Activated CD4-positive, alpha-beta memory T cell treated with anti-CD3 and anti-CD28 coated beads for 36 hours (primary cell): ENCODE measurements at places on chromosomes 3 and 15. TPM values are rescaled to one million over a fixed set of nuclear protein-coding genes. Genes with fewer than 3 reads are reported as not detected.

FEZF2 gene
- total RNA-seq, result not detected

DNA sequence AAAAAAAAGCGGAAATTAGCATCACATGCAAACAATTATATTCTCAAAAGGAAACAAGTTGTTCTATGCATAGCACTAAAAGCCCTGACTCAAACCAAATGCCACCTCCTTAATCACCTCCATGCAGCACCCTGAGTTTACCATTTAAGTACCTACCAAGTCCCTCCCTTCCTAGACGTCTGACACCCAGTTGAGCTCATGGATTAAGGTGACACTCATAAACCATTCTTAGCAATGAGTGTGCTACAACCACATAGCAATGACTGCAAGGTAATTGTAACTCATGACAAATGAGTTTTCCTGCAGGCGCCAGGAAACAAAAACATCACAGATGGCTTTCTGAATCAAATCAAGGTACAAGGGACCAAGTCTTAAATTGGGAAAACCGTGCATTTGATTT lies 32.0 kb downstream of the WWTR1 start:
- no peak overlapping the region for H3K27ac ChIP-seq
- peaks cover 8% of the 10 kb centered on the region for H3K4me1 ChIP-seq
- H3K27me3 ChIP-seq, result peaks cover 6% of the 10 kb centered on the region
- no peak for DNase-seq
- no peaks in the 10 kb centered on the region for H3K36me3 ChIP-seq
- H3K4me3 ChIP-seq, result no peak overlapping the region

- H3K27ac ChIP-seq, result no peak overlapping the region
- DNase-seq, result no peak
- H3K4me1 ChIP-seq, result no peaks in the 10 kb centered on the region
- H3K4me3 ChIP-seq, result no peak overlapping the region
- no peaks in the 10 kb centered on the region for H3K36me3 ChIP-seq
- no peaks in the 10 kb centered on the region for H3K27me3 ChIP-seq
Measured at GRCh38 chr15:46946953-46947352, 770.4 kb upstream of the SEMA6D start.

DNA sequence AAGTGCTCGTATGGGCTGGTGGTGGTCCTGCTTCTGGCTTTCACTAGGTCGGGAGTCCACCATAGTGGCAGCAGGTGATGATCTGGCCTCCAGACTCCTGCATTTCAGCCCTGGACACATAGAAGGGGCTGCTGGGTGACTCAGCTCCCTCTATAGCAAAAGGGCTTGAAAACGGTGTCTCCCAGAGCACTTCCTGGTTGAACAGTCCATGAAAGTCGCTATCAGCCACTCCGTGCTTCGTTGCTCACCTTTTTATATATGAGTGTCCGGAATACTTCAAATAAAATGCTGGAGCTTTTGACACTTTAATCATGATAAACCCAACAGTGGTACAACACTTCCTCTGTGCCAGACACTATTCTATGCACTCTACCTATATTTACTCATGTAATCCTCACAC lies 213.2 kb downstream of the PDZRN3 start:
- no peak overlapping the region for H3K27ac ChIP-seq
- no peaks in the 10 kb centered on the region for H3K4me1 ChIP-seq
- H3K27me3 ChIP-seq, result peaks cover 3% of the 10 kb centered on the region
- no peak overlapping the region for H3K4me3 ChIP-seq

FOXP1 gene
- 102 TPM for total RNA-seq

GRCh38 chr3:132084982-132085381 lies 50.2 kb upstream of the CPNE4 start:
- no peak overlapping the region for H3K27ac ChIP-seq
- no peaks in the 10 kb centered on the region for H3K36me3 ChIP-seq
- H3K27me3 ChIP-seq, result no peaks in the 10 kb centered on the region
- no peak overlapping the region for H3K4me3 ChIP-seq

DNA sequence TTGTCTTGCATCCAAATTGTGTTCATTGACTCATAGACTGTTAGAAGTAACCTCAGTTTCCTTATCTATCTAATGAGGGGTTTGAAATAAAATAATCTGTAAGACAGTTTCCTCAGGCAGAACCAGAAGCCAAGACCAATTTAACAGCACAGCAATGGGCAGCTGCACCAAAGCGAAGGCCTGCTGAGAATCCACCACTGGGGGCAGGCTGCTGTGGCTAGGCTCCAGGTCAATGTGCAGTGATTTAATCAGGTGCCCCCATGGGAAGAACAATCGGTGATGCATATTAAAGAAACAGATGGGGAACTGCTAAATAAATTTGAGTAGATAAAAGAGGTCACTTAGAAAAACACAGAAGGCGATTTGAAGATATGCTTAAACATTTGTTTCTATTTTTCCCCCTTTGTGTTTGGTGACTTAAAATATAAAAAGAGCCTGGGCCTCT lies 28.0 kb upstream of the TMOD3 start:
- H3K4me3 ChIP-seq, result no peak overlapping the region
- peaks cover 9% of the 10 kb centered on the region for H3K36me3 ChIP-seq
- H3K27ac ChIP-seq, result no peak overlapping the region
- no peak for DNase-seq
- no peaks in the 10 kb centered on the region for H3K4me1 ChIP-seq

DNA sequence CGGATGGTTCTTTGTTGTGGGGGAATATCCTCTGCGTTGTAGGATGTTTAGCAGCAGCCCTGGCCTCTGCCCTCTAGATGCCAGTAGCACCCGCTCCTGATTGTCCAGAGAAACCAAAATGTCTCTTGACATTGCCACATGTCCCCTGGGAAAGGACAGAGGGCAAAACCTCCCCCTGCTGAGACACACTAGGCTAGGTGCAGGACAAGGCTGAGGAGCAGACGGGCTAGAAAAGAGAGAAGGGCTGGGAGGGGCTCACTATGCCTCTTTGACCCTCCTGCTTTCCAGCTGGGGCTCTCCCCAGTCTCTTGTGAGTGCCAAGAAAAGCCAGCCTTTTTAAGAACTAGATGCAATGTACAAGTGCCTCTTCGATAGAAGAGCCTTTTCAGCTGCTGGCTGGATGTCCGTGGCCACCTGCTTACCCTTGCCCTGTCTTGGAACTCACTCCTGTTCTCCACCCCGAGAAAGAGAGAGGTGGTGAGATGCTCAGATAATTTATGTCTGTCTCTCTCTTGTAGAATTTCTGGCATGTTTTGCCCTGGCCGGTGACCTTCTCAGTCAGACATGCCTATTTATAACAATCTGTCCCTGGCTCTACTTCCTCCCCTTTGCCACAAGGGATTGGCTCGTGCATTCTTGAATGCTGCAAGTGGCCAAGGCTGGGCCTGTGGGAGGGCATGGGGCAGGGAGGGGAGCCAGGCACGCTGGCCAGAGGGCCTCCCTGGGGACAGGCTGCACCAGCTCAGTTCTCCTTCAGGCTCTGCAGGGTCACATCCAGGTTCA lies 142.6 kb downstream of the RPLP1 start:
- DNase-seq, result no peak
- peaks cover 4% of the 10 kb centered on the region for H3K27me3 ChIP-seq
- H3K4me3 ChIP-seq, result no peak overlapping the region
- H3K36me3 ChIP-seq, result no peaks in the 10 kb centered on the region
- no peaks in the 10 kb centered on the region for H3K4me1 ChIP-seq
- no peak overlapping the region for H3K27ac ChIP-seq

STRIT1 gene
- total RNA-seq, result not detected

- no peak overlapping the region for H3K27ac ChIP-seq
- no peaks in the 10 kb centered on the region for H3K4me1 ChIP-seq
- H3K4me3 ChIP-seq, result no peak overlapping the region
Measured at GRCh38 chr3:62101488-62101887, 271.9 kb downstream of the FEZF2 start.

- DNase-seq, result no peak
- H3K4me3 ChIP-seq, result no peak overlapping the region
- H3K36me3 ChIP-seq, result no peaks in the 10 kb centered on the region
- no peak overlapping the region for H3K27ac ChIP-seq
- no peaks in the 10 kb centered on the region for H3K4me1 ChIP-seq
- no peaks in the 10 kb centered on the region for H3K27me3 ChIP-seq
Measured at GRCh38 chr3:54899273-54899672, 28.6 kb downstream of the LRTM1 start.

GRCh38 chr15:57556040-57556439 lies 35.7 kb upstream of the MYZAP start:
- no peaks in the 10 kb centered on the region for H3K36me3 ChIP-seq
- H3K4me3 ChIP-seq, result no peak overlapping the region
- no peak for DNase-seq
- no peak overlapping the region for H3K27ac ChIP-seq

DNA sequence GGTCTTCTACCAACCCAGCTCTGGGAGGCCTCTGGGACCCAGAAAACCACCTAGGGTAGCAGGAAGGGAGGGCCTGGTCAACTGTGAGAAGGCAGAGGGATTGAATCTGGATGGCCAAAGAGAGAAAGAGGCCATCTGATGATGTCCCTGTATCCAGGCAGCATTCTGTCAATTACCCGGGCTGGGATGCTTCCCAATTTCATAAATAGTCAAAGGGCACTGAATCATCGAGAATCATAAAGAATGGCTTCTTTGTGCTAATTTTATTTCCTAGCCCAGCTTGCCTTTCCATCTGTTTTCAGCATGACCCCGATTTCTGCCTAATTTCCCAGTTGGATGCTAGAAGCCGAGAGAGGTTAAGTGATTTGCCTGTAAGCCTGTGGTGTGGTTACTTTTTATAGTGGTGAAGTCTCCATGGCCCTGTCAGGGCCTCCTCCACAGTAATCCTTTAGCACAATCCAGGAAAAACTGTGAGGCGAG lies 129.2 kb downstream of the FAM43A start:
- peaks cover 3% of the 10 kb centered on the region for H3K27me3 ChIP-seq
- no peak for DNase-seq
- no peaks in the 10 kb centered on the region for H3K36me3 ChIP-seq
- H3K27ac ChIP-seq, result no peak overlapping the region
- no peak overlapping the region for H3K4me3 ChIP-seq

GRCh38 chr3:157147099-157147803 lies 12.7 kb downstream of the CCNL1 start:
- no peak overlapping the region for H3K4me3 ChIP-seq
- H3K4me1 ChIP-seq, result peaks cover 48% of the 10 kb centered on the region
- no peaks in the 10 kb centered on the region for H3K27me3 ChIP-seq
- no peak for DNase-seq
- H3K27ac ChIP-seq, result no peak overlapping the region

RTP4 gene
- total RNA-seq, result 2.7 TPM
